KBM-7 (cell line): ENCODE measurements at places on chromosomes 5 and 9.

DNA sequence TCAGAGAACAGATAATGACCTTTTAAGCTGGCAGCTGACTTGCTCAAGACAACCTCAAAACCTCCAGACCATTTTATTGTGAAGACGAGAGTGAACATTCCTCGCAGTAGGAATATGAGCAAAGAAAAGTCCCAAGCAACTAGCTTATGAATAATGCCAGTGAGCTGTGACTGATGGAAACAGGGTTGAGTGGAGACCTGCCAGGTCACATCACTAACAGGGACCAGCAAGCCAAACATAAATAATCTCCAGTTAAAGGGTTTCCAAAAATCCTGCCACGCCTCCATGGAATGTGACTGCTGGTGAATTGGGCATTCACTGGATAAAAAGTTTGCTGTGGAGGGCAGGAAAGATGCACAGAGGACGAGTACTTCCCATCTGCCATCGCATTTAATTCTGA lies 185.4 kb downstream of the CRB2 start:
- no peak for DNase-seq

- DNase-seq, result no peak
Measured at GRCh38 chr5:25892211-25892610, 1146.2 kb downstream of the CDH9 start.

GRCh38 chr9:79656169-79656568 lies 84.4 kb downstream of the TLE4 start:
- no peak for DNase-seq

- no peak for DNase-seq
Measured at GRCh38 chr9:13675638-13676000, 396.1 kb upstream of the MPDZ start.

DNA sequence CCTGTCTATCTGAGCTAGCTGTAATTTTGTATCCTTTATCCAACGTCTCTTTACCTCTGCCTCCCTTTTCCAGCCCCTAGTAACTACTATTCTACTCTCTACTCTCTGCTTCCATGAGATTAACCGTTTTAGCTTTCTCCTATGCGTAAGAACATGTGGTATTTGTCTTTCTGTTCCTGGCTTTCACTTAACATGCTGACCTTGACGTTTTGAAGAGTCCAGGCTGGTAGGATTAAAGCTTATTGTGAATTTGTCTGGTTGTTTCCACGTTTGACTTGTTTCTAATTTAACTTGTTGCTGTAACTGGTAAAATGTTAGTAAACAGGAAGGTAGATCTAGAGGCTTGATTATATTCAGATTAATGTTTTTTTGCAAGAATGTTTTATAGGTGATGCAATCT lies 385.3 kb downstream of the PSAT1 start:
- no peak for DNase-seq

- peak; percentile 40 for DNase-seq
Measured at GRCh38 chr9:1939926-1940368, 75.2 kb upstream of the SMARCA2 start.
